ENCODE measurements at places on chromosomes 6 and 20.

DNA sequence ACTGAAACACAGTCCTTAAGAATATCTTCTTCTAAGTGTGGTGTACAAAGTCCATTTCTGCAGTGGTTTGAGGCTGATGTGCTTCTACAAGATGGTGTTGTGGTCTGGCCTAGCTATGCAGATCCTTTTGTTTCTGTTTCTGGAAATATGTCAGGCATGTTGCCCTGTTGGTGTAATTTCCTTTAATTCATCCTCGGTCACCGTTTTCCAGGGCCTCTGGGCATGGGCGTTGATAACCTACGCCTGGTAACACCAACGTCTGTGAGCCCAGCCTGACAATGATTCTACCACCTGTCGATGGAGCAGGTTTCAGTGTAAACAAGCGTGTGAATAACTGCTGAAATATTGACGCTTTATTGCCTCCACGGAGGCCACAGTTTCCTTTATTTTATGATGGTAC is 33.3 kb upstream of the AFDN start:
- DNase-seq: no peak

- no peak for DNase-seq
Observed at GRCh38 chr6:71531841-71532240, 243.2 kb downstream of the OGFRL1 start.

- no peak for DNase-seq
Observed at GRCh38 chr6:12249541-12250382, 40.4 kb upstream of the EDN1 start.

- no peak for DNase-seq
Observed at GRCh38 chr20:59829054-59829785, 104.2 kb downstream of the SYCP2 start.

DNA sequence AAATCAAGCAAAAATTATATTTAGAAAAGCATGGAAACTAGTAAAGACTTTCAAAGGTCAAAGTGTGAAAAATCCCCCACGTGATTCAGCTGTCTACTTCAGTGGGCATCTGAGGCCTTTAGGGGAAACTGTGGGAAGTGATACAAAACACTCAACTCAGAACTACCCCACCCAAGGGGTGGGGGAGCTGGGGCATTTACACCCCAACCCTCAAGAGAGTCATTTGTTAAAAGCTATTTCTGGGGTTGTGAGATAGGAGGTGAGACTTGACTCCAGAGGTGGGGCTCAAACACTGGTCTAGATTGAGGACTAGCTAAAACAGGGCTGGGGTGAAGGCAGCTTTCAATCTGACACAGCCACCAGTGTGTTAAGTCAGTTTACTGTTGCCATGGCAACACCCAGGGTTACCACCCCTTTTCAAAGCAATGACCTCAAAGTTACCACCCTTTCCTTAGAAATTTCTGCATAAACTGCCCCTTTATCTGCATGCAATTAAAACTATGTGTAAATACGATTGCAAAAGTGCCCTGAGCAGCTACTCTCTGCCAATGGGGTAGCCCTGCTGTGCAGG is 9.9 kb upstream of the GTSF1L start:
- DNase-seq: no peak

- no peak for DNase-seq
Observed at GRCh38 chr6:63543982-63544381, 28.3 kb upstream of the LOC128125822 start.

DNA sequence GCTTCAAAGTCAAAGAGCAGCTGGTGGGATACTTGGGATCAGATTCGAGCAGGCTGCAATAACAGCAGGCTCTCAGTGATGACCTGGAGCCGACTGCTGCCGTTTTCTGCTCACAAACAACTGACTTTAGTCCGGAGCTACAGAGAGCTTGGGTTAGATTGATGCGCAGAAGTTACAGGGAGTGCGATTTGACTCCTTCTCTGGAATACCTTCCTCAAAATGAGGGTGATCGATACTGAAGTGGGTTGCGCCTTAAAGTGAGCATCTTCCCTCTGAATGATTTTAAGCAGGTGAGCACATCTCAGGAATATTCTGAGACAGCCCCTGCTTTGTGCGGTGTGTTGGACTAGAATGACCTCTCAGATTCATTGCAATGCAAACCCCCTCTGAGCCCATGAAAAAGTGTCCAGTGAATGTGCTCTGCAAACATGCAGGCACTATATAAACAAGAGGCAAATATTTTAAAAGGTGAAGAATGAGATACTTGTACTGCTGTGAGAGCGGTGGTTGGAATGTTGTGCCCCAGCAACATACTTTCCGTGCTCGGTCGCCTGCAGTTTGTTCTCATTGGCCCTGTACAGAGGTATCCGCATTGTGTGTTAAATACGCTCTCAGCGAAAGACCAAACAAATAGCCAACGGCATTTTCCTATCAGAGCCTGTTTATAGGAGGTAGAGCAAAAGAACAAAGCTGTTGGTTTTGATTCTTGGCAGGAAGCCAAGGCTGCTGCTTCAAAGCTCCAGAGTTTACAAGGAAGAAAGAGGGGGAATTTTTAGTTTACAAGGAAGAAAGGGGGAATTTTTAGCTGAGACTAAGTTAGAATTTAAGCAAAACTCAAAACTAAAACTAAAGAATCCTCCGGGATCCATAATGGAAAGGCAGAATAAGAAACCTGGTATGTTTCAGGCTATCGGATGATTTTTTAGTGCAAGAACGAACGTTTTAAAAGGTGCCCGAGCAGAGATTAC is 67.7 kb downstream of the PHACTR2 start:
- DNase-seq: peak; percentile 23

DNA sequence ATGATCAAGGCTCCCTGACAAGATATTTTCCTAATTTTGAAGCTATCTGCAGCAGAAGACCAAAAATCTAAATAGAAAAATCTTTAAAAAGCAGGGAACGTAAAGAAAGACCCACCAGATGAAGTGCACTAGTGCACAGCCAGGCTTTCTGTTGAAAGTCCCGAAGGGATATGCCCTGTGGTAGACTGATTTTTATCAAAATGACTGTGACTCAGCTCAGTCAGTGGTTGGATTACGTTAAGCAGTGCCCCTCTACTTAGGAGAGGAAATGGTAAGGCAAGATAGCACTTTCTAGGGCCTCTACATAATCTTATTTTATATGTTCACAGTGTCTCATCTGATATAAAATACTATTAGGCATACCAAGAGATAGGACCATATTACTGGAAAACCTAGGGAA is 123.4 kb upstream of the RAB32 start:
- no peak for DNase-seq

DNA sequence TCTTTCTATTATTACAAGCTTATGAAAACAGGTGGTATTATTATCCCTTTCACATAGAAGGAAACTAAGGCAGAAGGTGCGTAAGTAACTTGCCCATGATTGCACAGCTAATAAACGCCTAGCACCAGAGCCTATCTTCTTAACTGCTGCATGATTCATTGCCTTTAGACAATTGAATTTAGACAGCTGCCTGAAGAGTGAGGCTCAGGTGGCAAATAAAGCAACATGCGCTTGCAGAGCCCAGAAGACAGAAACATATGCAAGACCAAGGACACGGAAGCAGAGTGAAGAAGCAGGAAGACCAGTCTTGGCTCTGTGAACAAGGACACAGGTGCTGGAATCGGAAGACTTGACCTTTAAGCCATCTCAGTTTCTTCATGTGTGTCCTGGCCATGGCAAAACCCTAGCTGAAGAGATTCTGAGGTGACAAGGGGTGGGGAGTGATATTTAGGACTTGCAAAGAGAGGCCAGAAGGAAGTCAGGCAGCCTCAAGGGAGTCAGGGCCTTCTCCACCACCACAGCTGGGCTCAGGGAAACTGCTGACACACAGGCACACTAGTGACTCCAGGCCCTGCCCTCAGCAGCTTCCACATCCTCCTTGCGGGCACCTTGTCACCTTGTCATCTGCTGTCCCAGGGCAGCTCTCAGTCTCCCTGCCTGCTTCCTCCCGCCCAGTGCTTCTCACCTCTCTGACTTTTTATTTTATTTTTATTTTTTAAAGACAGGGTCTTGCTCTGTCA is 91.7 kb upstream of the SLC22A16 start:
- DNase-seq: no peak

- peak; percentile 34 for DNase-seq
Observed at GRCh38 chr20:12570371-12570770, 438.4 kb upstream of the SPTLC3 start.

DNA sequence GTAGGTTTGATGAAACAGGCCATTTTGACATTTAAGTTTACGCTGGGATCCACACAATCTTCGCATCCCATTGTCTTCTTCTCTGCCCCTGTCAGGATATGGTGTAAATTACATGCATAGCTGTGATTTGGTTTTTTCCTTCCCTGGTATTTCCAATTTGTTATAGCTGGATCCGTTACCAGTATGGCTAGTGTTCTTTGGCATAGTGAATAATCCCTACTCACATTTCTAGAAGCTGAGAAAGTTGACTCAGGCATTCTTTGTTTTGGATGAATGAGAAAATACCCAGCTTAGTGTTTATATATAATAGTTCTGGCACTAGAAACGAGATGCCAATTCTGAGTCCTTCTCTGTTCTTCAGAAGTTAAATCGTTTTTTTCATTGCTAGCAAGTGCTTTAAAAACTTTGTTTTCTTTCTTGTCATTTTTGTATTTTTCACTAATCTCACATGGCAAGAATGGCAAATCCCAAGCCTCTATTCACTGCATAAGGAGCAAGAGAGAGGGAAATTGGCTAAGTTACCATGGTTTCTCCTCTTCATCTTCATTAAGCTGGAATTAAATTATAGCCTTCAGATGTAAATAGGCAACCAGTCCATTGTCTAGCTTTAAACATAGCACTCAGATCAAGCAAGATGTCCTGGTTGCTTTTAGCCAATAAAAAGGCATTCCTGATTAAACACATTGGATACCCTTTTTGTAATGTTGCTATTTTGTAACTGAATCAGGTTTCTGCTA is 91.9 kb upstream of the LAMP5 start:
- no peak for DNase-seq

DNA sequence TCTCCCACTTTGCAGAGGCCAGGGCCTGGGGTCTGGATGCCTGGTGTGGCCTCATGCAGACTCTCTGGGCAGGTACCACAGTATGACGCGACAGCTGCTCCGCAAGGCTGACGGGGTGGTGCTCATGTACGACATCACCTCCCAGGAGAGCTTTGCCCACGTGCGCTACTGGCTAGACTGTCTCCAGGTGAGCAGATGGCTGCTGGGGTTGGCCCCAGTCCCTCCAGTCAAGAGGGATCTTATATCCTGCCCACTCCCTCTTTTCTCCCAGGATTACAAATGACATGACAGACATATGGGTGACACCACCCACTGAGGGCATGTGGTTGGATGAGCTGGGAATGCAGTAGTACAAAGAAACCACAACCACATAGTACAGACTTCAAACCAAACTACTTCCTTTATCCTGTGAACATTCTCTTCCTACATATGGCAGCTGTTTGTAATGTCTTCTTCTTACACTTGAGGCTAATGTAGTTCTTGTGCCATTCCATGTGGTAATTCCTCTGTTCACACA is 29.9 kb downstream of the RAB44 start:
- DNase-seq: no peak

- no peak for DNase-seq
Observed at GRCh38 chr6:227812-228338, 64.4 kb upstream of the DUSP22 start.

DNA sequence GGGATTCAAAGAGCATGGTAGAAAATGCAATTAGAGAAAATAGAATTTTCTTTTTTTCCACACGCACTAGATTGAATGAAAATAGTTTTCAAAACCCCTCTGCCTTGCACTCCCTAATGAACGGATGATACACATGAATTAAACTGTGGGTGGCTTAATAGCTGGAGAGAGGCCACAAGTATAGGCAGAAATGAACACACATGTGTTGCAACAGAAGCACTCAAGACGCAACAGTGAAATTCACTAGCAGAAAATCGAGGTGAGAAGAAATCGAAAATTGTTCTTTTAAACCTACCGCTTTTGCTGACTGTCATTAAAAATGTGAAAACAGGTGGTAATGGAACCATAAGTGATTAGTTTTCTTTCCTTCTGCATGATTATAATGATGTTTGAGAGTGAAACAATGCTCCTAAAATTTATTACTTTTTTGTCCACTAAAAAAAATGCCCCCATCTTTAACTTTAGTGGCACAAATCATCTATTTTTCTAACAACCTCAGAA is 80.1 kb upstream of the SHLD1 start:
- DNase-seq: no peak

DNA sequence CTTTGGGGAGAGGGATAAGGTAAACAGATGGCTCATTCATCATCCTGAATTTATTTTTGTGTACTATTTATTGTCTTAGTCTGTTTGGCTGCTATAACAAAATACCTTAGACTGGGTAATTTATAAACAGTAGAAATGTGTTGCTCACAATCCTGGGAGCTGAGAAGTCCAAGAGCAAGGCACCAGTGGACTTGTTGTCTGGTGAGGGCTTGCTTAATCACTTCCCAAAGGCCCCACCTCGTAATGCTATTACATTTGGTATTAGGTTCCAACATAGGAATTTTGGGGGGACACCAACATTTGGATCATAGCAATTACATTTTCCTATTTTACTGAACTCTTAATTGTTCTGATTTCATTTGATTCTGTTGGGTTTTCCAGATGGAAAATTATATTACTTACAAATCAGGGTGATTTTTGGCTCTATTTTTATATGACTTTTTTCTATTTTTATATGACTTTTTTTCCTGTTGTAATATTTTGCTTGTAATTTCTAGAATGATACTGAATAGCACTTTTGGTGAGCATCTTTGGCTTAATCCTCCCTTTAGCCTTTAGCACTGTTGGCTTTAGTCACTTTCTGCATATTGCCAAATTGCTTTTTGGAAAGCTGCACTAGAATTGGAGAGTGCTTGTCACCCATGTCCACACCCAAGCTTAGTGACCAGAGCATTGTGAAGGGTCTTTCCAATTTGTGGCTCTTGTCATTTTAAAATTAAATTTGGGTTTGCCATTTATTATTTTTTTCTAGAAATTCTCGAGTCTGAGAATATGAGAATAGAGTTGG is 43.7 kb upstream of the TULP4 start:
- DNase-seq: no peak

- no peak for DNase-seq
Observed at GRCh38 chr6:104532462-104532861, 327.3 kb downstream of the HACE1 start.

Measured in nephron progenitor cell (in vitro differentiated cells).